NCI-H226 (cell line): ENCODE measurements at places on chromosomes 5 and 9.

- no peak for DNase-seq
Measured at GRCh38 chr9:69885931-69886330, 65.3 kb downstream of the CFAP95 start.

GRCh38 chr9:71253011-71253410, 131.6 kb upstream of the TRPM3 start:
- DNase-seq, result no peak

- no peak for DNase-seq
Measured at GRCh38 chr5:31225118-31225517, 31.6 kb downstream of the CDH6 start.

- no peak for DNase-seq
Measured at GRCh38 chr5:177509381-177509951, at the start of gene DOK3. TSS of gene DOK3 (minus strand) at chr5:177509826. CDS start at chr5:177509540, 286 bp downstream.

DNA sequence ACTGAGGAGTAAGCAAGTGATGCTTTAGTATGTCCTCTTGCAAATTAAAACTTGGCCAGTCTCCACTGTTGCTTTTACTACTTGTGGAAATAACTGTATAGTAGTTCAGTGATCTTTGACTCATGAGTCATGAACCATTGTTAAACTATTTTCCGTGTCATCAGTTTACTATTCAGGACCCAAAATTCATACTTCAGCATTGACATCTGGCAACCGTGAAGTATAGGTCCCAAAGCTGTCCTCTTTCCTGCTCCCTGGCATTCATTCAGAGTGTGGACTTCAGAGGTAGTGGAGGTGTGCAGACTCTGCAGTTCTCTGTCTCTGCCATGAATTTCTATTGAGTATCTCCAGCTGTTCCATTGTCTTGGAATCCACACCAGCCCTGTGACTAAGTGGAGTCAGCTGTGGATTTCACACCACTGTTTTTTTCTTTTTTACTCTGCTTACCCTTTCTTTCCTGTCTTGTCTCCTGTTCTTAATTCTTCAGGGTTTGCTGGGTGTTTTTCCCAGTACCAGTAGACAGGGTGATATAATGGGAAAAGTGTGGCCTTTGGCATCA, 7.5 kb downstream of the TDRD7 start:
- DNase-seq, result peak; percentile 38

- DNase-seq, result peak; percentile 16
Measured at GRCh38 chr5:81021486-81021885, 61.3 kb downstream of the RASGRF2 start.

DNA sequence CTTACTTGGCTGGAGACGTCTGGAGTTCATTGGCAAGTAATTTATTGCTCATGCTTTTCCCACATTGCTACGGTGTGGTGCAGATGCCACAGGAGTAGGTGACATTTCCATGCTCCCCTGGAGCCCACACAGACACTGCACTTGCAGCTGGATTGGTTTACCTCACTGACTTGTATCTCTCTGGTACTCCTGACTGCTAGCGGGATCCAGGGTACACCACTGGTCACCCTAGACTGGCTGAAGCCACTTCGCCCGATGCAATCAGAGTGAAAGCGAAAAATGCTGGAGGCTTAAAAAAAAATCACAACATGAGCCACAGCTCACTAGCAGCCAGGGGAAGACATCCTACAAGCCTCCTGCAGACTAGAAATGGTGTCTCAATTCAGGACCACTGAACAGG, 32.6 kb upstream of the SLIT3 start:
- DNase-seq, result no peak

DNA sequence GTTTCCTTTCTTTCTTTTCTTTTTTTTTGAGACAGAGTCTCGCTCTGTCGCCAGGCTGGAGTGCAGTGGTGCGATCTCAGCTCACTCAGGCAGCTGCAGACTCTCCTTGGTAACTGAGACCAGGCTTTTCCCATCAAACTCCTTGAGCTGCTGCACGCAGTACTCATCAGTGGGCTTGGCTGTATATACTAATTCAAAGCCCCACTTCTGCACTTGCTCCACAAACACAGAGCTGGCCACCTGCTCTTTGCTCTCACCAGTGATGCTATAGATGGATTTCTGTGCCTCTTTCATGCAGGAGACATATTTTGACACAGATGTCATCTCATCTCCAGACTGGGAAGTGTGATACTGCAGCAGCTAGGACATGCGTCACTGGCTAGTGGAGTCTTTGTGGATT, 252.7 kb downstream of the AP3B1 start:
- no peak for DNase-seq
